ENCODE measurements at places on chromosomes 1 and 21.

DNA sequence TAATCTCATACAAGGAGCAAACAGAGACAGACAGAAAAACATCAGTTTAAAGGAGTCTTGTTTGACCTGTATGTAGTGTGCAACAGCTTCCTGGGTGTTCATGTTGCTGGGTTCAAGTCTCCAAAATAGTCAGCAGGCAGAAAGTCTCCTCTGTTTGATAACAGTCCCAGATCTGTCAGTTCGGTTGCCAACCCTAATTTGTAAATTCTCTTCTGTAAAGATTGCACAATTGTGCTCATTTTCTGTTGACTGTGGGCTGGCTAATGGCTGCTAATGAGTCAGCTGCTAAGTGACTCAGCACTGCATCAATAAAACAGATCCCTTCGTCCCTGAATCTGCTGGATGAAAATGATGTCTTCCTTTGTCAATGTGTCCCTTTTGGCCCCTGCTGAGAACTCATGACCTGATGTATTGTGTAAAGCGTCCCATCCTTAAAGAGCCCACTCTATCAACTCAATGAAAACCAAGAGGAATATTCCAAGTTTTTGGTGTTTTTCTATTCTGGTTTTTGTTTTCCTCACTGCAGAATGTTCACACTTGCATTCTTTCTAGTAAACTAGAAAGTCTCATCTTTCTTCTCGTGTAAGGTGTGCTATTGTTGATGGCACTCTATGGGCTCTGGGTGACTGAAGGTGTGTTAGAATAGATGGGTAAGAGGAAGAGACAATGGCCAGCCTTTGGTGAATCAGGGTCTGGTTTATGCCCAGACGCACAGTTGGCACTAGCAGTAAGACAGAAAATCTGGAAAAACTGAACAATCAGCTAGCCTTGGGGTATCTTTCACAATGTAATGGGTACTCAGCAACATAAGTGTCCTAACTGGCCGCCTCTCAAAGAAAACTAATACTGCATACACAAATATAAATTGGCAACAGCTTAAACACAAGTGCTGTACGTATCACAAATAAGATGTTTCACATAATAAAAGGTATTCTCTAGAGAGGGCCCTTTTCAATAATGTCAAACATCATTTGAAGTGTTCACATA, 75.1 kb upstream of the SIPA1L2 start:
- no peak for DNase-seq

- no peak for DNase-seq
These were observed 12.3 kb downstream of the SLC9C2 start for GRCh38 chr1:173590557-173590956.

GRCh38 chr1:95116580-95117206, 462 bp upstream of the TLCD4 start:
- DNase-seq, result peak; percentile 35

DNA sequence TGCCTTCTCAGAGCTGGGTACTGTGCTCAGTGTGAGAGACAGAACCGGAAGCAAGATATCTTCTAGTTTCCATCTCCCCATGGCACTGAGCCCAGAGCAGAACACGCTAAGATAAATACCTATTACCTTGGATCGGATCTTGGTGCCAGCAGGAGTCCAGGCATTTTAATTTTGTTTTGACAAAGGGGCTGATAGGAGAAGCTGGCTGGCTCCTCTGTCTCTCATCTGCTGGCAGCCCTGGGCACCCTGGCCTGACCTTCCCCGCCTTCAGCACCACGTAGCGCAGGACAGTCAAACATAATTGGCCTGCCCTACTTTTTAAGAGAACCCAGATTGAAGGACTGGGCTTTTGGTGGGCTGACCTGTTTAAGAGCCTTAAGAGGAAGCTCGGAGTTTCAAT, 160.7 kb upstream of the KLHDC7A start:
- no peak for DNase-seq

DNA sequence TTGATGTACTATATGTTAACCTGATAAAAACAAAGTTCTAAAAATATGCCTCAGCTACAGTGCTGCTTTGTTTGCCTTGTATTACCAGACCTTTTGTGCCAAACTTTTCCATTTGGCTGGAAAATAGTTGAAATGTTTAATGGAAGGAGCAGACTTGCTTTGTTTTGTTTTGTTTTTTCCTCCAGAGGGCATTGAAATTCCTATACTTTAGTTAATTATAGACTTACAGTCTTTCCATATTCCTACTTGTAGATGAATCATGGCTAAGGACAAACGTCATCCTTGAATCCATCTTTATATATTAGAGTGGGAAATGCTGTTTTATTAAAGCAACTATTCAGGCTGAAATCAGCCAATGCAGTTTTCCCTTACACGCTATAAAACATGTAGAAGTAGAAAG, 6.7 kb downstream of the CAP1 start:
- DNase-seq, result no peak

GRCh38 chr1:92563457-92564216, 76.9 kb upstream of the GFI1 start:
- DNase-seq, result no peak

DNA sequence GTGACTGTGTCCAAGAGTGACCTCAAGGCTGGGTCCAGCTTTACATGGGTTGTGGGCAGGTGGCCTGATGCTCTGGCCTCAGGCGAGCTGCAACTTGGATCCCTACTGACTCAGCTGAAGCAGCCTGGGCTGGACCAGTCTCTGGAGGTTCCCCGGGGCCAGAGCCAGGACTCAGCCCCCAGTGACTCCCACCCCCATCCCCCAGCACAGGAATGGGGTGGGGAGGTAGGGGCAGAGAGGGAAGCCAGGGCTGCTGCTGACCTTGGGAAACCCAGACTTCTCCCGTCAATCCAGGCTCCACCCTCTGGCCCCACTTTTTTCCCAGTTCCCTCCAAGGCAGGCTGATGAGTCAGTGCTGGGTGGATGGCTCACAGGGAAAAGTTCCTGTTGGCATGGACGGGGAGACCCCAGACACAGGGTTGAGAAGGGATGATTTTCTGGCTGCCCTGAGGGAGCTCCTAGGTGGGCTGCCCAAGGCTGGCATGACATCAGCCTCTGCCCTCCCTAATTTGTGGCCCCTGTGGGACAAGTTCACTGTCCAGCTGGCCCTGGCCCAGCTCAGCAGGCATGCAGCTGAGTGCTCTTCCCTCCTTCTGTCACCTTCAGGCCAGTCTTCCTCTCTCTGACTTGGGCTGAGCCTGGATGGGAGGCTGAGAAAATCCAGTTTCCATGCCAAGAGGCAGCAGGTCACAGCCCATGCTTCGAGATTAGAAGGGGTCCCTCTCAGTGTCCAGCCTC, 2.2 kb downstream of the ZC3H12A start:
- DNase-seq, result no peak

- no peak for DNase-seq
These were observed 6.3 kb downstream of the HFM1 start for GRCh38 chr1:91398291-91398690.

GRCh38 chr1:222335586-222335985, 212.3 kb downstream of the HHIPL2 start:
- no peak for DNase-seq

DNA sequence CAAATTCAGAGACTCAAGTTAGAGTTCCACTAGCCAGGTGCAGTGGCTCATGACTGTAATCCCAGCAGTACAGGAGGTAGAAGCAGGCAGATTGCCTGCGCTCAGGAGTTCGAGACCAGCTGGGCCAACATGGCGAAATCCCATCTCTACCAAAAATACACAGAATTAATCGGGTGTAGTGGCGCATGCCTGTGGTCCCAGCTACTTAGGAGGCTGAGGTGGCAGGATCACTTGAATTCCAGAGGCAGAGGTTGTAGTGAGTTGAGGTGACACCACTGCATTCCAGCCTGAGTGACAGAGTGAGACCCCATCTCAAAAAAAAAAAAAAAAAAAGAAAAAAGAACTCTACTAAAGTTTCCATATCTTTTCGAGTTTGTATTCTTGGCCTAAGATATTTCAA, 36.7 kb upstream of the CHRM3 start:
- no peak for DNase-seq

DNA sequence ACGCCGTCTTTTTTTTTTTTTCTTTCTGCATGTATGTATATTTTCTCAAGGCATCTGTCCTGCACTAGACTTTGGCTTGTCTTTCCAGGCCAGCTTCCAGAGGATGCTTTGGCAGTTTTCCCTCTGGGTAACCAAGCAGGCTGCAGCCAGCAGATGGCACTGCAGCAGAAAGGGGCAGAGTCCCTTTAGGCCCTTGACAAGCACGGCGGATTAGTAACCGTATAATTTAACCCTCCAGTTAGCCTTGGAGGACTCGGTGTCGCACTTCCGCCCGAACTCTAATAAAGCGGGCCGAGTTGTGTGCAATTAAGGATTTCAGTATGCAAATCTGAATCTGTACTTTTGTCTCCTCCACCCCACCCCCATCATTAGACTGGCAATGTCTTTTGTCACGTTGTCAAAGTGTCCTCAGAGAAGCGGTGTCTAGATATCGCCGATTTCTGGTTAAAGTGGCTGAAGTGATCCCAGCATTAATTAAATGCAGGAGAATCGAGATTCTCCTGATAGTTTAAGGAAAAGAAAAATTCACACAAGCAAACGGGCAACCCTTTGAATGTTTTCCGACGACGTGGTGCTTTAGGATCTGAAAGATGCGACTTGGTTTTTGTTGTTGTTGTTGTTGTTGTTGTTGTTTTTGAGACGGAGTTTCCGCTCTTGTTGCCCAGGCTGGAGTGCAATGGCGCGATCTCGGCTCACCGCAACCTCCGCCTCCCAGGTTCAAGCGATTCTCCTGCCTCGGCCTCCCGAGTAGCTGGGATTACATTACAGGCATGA, 1.1 kb upstream of the TMEM167B start:
- no peak for DNase-seq

GRCh38 chr1:150268340-150268704, 494 bp downstream of the APH1A start:
- peak; percentile 7 for DNase-seq

- DNase-seq, result no peak
These were observed 1626.7 kb upstream of the B3GALT2 start for GRCh38 chr1:194813096-194813495.

GRCh38 chr21:35511696-35512162, 462.6 kb upstream of the RUNX1 start:
- DNase-seq, result no peak

GRCh38 chr1:188689542-188689941, 1788.1 kb downstream of the BRINP3 start:
- DNase-seq, result no peak

- no peak for DNase-seq
These were observed 17.4 kb downstream of the HYI start for GRCh38 chr1:43436371-43436770.

DNA sequence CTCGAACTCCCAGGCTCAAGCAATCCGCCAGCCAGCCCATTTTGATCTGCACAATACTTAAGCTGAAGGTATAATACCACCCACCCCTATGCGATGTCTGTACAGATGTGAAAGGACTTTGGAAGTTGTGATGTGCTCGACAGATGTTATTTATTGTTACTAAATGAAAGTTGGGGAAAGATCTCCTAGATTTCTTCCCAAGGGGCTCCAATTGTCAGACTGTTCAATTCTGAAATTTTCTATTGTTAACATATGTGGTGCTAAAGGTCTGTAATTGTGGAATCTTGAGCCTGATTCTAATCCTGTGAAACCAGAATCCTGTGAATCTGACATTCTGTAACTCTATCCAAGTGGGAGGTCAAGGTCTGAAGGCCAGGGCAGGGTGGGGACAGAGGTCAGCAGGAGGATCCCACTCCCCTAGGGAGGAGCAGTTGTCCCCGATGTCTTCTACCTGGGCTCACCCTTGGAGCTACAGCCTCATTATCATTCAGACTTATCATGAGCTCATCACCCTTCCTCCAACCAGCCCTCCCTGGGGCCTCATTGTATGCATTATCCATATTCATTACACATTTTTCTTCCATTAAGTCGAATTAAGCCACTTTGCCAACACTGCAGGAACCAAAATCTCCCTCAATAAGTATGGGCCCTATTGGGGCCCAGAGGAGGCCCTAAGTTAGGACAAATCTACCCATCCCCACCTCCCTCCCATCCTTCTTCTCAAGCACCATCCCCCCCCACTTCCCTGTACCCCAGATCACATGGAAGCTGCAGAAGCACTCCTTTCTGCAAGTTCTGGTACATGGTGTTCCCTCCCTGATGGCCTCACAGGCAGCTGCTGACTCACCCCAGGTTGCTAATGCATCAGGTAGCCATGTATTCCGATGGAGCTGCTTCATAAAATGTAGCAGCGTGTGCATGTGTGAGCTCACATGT, 32.3 kb downstream of the SHISAL2A start:
- DNase-seq, result no peak

DNA sequence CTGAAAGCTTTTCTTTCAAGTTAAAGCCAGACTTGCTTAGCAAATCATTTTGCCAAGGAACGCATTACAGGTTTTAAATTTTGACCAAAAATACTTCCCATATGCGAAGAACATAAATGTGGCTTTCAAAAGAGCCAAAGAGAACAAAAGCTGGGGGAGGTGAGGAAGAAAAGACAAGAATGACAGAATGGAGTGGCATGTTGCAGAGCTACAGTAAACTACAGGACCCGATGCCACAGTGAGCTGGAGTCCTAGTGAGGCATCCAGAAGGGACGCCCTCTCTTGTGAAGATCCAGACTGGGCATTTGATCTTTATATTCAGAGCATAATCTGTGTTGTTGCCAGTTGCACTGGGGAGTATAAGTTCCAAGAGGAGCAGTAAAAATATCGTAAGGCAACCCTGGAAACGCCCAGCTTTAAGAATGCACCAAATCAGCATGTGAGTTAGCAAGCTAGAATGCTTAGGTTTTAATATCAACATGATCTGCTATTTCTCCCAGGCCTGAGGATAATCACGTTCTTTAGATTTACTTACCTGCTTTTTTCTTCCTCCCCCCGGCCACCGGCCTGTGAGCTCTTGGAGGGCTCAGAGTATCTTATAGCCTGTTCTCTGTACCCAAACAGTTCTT, 48.4 kb upstream of the HOOK1 start:
- DNase-seq, result no peak

- DNase-seq, result no peak
These were observed 3.2 kb upstream of the CHAF1B start for GRCh38 chr21:36381841-36382589.

GRCh38 chr1:81220614-81221071, 580.1 kb upstream of the ADGRL2 start:
- no peak for DNase-seq

- DNase-seq, result no peak
These were observed 8.5 kb downstream of the MAP10 start for GRCh38 chr1:232813760-232814159.

GRCh38 chr1:39413902-39414528, 77.4 kb upstream of the BMP8A start:
- DNase-seq, result no peak

GRCh38 chr1:192809307-192810252, 741 bp downstream of the RGS2 start:
- DNase-seq, result no peak

DNA sequence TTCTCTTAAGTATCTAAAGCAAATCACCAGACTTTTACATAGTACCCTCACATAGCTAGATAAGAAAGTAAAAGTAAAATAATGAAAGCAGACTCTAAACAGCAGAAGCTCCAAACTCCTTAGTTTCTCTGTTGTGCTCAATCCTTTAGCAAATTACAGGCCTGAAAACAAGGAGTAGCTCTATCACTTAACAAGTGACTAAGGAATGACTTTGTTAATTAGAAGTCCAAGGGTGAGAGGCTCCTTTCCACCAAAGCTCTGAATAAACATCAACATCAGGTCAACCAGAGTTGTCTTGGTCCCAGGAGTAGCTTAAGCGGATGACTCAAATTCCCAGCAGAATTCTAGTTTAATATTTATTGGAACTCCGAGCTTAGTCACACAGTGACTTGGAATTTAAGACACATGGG, 5.9 kb downstream of the NRIP1 start:
- no peak for DNase-seq

- no peak for DNase-seq
These were observed 89.9 kb downstream of the MT1HL1 start for GRCh38 chr1:236914375-236914774.

All from activated CD4-positive, alpha-beta T cell treated with anti-CD3 and anti-CD28 coated beads, Interleukin-2, amount 50 U/mL, for 24 hours (primary cell).